ENCODE measurements at places on chromosomes 6 and 20.

GRCh38 chr6:33971580-33971979 lies 167.8 kb upstream of the MLN start:
- no peak for DNase-seq

- no peak for DNase-seq
Measured at GRCh38 chr20:46150943-46151342, 32.8 kb downstream of the CD40 start.

GRCh38 chr6:21712213-21712612 lies 118.7 kb downstream of the SOX4 start:
- DNase-seq: no peak

GRCh38 chr6:77361018-77361417 lies 102.3 kb downstream of the HTR1B start:
- no peak for DNase-seq

DNA sequence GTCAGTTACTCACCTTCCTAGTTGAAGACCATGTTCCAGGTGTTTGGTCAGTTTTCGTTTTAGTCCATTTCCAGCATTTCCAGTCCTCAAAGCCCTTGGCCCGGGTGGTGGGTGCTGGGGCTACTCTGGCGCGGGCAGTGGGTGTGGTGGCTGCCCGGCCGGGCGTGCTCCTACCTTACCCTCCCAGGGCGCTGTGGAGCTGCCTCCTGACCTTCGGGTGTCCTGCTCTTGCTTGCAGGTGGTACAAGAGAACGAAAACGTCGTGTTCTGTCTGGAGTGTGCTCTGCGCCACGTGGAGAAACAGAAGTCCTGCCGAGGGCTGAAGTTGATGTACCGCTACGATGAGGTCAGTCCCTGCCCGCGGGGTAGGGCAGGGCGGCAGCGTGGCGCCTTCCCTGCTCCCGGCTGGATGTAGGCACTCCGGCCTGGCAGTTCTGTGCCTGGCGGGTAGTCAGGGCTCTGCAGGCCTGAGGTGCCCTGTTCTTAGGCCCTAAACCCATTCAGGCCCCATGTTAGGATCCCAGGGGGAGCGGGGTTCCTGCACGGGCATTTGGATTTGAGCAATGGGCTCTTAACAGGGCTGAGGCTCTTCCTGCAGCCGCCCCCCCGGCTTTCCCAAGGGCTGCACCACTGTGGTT lies 145.8 kb downstream of the DTNBP1 start:
- DNase-seq: no peak

DNA sequence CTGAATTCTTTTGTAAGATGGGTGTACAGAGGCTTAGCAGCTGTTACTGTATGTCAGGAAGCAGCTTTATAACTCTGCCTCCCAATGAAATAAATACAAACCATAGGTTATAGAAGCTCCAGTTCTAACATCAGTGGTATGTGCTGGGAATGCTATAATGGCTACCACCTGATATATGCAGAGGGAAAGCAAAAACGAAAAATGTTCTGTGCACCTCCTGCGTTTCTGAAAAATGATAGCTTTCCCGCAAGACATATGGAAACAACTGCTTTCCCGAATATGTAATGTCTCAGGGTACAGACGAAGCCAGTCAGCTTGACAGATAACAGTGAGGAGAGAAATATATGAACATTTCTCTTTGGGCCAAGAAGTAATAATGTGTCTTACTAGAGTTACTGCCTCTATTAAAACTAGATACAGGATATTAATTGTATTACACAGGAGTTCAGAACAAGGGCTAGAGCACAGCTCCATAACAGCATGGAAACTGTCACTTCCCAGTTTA lies 517.0 kb upstream of the NRSN1 start:
- DNase-seq: no peak

DNA sequence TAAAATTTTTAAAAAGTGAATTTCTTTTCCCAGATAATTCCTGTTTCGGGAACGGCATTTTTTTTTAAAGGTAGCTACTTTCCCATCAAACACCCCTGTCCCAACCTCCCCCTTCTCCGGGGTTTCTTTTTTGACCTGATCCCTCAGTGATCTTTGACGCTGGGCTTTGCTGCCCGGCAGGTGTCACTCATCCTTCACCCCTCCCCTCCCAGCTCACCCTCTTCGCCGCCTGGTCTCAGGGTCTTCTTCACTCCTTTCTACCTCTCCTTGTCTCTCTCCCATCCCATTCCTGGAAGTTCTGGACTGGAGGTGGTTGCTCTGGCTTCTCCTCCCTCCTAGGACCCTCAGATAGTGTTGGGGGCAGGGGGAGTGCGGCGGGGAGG lies 329 bp upstream of the GPR6 start:
- no peak for DNase-seq
